NCI-H2029 treated with DMSO at 0.1 percent for 48 hours (cell line): ENCODE measurements at places on chromosomes 4 and X.

DNA sequence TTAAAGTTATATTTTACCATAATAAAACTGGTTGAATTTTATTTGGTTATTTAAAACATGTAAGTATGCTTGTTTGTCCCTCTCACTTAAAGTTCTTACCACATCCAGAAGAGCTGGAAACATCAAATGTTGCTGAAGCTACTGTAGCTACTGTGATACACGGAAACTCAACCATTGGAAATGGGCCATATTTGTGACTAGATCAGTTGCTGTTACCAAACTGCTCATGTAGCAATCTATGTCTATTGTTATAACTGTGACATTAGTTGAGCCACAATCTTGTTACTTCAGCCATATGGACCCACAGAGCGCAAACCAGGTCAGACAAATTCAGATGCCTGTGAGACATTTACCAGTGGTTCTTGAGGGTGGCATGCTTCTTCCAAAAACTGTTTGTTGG lies 41.6 kb downstream of the NDNF start:
- DNase-seq, result no peak

DNA sequence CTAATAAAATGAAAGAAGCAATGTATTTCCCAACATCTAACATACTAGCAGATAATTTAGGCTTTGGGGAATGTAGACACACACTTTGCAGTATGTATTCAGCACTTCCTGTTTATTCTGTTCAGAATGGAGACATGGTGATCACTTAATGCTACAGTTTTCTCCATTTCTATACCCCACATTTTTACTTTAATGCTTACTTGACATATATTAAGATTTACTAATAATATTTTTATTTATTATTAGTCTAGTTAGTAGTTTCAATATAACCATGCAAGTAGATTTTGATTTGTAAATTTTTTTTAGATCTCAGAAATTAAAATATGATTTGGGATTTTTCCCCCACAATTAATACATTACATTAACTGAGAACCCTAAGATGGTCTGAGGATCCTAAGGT lies 98.4 kb downstream of the PRSS12 start:
- DNase-seq, result no peak

DNA sequence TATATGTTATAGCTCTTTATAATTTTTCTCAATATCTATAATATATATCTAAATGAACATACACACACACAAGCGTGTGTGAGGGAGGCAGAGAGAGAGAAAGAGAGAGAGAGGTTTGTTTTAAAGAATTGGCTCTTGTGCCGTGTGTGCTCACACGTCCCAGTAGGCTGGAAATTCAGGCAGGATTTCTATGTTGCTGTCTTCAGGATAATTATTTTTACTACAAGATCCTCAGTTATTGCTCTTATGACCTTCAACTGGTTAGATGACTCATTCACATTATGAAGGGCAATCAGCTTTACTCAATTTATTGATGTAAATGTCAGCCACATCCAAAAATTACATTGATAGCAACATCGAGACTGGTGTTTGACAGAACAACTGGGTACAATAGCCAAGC lies 1520.7 kb upstream of the PCDH7 start:
- no peak for DNase-seq

DNA sequence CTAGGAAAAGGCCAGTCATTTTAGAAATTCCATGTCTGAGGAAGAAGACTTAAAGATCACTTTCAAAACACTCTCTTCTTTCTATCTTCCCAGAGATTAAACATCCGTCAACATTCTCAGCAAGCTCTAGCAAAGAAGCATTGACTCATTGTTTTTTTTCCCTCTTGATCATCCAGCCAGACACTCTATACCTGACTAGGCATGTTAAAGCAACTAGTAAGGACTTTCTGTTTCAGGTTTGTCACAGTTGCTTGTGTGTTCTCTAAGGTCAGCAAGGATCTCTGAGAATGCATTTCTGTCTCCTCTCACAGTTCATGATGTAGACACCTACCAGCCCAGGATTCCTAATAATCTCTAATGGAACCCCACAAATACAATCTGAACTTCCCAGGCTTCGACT lies 112.2 kb downstream of the IL13RA2 start:
- DNase-seq, result no peak

GRCh38 chrX:3717742-3718420 lies 4.4 kb upstream of the PRKX start:
- no peak for DNase-seq

- DNase-seq, result no peak
These were observed 155.8 kb downstream of the STAG2 start for GRCh38 chrX:124117325-124117724.

DNA sequence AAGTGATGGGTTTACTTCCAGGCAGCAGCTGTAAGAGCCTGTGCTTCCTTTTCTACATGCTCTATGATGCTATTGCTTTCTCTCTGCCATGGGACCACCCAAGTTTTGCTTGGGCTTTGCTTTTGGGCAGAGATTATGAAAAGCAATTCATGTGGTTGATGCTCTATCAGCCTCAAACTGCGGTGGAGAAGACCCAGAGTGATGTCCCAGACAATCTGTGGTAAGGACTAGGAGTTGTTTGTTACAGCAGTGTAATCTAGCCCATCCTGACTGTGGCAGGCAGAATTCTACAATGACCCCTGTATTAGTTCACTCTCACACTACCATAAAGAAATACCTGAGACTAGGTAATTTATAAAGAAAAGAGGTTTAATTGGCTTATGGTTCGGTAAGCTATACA lies 9.2 kb upstream of the CYTL1 start:
- no peak for DNase-seq

- no peak for DNase-seq
These were observed 18.5 kb downstream of the ETNPPL start for GRCh38 chr4:108744307-108744706.

DNA sequence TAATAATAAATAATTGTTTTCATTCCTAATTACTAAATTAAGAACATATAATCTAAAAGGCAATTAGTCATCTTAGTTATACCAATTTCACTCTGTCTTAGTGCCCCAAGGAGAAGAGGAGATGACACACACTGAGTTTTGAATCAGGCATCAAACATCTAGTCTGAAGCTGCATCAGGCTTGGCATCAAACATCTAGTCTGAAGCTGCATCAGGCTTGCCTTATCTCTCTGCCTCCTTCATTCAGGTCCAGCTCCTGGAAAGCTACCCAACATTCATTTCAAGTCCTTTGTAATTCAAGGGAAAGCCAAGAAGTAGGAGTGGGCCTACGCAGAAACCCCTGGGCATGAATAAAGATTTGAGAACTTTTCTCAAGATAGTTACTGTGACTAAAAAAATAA lies 62.2 kb downstream of the SH3RF1 start:
- DNase-seq, result no peak

GRCh38 chr4:105147016-105147552 lies 408 bp downstream of the TET2 start:
- DNase-seq, result no peak

DNA sequence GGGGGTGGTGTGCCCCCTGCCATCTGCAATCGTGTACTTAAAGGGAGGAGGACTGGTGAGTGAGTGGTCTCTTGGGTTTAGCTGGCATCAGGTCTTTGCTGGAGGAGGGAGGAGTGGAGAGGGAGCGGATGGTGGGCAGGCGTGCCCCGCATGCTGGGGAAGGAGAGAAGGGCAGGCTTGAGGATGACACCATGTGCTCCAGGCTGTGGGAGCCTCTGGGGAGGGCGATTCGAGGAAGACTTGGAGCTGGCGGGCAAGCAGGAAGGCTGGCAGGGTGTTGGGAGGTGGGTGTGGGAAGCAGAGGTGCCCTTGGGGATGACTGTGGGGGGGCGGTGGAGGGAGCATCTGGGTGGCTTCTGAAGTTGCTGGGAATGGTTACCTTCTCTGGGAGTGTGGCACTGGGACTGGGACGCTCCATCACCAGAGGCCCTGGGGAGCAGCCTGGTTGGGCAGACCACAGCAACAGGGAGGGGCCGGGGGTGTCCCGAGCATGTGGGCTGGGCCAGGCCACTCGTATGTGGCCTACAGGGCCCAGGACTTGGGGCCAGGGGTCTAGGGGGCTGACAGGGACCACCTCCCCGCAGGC lies 30.8 kb upstream of the AFAP1 start:
- DNase-seq, result no peak
